ENCODE measurements at places on chromosomes 13 and 19.
A peak's percentile ranks its signal among the peaks of the same experiment; 100 is the strongest.

DNA sequence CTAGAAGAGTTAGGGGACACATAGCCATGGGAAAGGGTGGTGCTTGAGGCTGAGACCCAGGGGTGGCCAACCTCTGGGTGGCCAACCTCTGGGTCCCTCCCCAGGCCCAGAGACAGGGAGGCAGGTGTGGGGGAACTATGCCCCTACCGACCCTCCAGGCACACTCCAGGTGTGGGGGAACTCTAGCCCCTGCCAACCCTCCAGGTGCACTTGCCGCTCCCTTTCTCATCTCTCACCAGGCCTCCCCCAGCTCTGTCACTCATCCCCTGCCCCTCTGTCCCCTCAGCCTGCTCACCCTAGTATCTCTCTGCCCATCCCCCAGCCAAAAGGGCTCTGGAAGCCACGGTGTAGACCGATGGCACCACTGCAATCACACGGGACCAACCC, 10.6 kb upstream of the VSTM2B start:
- H3K36me3 ChIP-seq: no peaks in the 10 kb centered on the region
- H3K4me1 ChIP-seq: no peaks in the 10 kb centered on the region
- peaks cover 4% of the 10 kb centered on the region for H3K27me3 ChIP-seq
- DNase-seq: no peak

DNA sequence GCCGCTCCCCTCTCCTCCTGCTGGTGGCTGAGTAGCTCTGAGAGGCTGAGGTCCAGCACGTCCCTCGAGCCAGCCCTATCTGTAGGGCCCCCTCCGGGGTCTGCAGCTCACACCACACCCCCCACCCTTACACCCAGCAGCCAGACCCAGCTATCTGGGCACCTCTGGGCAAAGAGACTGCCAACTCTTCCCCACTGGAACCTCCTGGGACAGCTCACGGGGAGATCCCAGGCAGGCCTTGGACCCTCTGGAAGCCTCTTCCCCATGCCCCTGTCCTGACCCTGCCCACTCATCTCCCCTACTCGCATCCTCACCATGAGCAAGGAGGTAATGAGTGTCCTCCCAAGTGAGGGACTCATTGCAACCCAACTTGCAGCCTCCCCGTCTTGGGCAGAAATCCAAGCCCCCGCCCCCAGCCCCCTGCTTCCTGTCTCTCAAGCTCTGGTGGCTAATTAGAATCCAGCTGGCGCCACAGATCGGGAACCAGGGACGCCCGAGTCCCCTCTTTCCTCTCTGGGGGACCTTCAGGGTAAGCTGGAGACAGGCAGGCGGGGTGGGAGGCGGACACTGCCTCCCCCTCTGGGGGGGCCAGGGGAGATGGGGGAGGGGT, 22.1 kb downstream of the ADGRL1 start:
- no peaks in the 10 kb centered on the region for H3K4me1 ChIP-seq
- H3K27me3 ChIP-seq: peaks cover 18% of the 10 kb centered on the region
- no peak overlapping the region for H3K27ac ChIP-seq
- no peaks in the 10 kb centered on the region for H3K36me3 ChIP-seq

GRCh38 chr13:65063753-65064152, 2166.4 kb downstream of the PCDH9 start:
- H3K4me1 ChIP-seq: no peaks in the 10 kb centered on the region
- no peak for DNase-seq
- H3K27me3 ChIP-seq: no peaks in the 10 kb centered on the region
- no peak overlapping the region for H3K27ac ChIP-seq
- H3K36me3 ChIP-seq: no peaks in the 10 kb centered on the region

GRCh38 chr13:105518086-105518485, 1017.4 kb downstream of the EFNB2 start:
- no peak overlapping the region for H3K4me3 ChIP-seq
- no peak overlapping the region for H3K27ac ChIP-seq
- no peak for DNase-seq

- peaks cover 14% of the 10 kb centered on the region for H3K4me1 ChIP-seq
- H3K36me3 ChIP-seq: no peaks in the 10 kb centered on the region
- no peak for DNase-seq
- peaks cover 2% of the 10 kb centered on the region for H3K27me3 ChIP-seq
- no peak overlapping the region for H3K27ac ChIP-seq
Measured at GRCh38 chr13:100513987-100514670, 74.5 kb downstream of the GGACT start.

DNA sequence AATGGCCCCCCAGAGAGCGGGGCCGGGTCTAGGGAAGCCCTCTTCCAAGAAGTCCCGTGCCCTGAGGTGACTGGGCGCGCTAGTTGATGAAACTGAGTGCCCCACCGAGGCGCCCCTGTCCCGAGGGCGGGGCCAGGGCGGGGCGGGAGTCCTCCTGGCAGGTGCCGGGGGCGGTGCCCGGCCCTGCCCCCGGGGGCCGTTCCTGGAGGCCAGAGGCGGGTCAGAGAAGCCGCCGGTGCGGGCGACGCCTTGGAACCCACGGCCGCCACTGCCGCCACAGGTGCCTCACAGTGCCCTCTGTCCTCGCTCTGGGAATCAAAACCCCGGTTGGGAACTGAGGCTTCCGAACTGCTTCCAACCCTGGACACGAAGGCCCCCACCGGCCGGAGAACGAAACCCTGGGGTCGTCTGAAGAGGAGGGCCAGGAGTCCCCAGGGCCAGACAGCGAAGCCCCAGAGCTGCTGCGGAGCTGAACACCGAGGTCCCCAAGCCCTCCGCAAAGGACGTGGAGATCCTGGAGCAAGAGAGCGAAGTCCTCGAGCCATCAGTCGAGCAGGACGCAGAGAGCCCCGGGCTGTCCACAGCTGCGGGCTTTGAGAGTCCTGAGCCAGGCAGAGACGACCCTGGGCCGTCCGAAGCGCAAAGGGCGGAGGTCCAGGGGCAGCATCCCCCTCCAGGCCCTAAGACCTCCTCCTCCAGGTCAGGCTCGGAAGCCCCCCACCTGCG, at the start of gene MISP3:
TSS of gene MISP3 (plus strand) at position 252 of the 726 bp plus-strand sequence. CDS start 524 bp downstream, outside the sequence.
- no peak for DNase-seq
- peaks cover 12% of the 10 kb centered on the region for H3K27me3 ChIP-seq
- peaks cover 3% of the 10 kb centered on the region for H3K4me1 ChIP-seq
- H3K4me3 ChIP-seq: peak within 1 kb of the TSS; percentile 90
- H3K27ac ChIP-seq: no peak within 1 kb of the TSS

DNA sequence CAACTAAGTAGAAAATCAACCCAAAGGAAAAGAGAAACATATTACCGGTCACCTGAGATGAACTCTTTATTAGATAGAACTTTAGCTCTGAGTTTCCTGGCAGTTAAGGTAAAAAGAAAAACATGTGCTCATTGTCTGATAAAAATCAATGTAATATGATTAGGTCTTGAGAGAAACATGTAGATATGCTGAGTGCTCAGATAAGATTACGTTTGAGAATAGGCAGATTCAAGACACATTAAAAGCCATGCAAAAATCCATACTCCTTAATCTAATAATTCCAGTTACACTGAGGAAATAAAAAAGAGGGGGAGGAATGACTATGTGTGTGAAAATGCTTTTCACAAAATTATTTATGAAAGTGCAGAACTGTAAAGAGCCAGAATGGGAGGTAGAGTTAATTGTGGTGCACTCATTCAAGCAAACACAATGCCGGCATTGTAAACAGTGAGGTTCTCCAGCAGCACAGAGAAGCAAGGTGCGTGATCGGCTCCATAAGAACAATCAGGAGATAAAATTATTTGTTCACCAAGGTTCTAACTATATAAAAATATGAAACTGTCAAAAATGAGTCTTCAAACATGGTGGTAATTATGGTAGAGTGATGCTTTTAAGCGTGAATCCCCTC, 88.8 kb downstream of the MBNL2 start:
- H3K27me3 ChIP-seq: peaks cover 5% of the 10 kb centered on the region
- H3K36me3 ChIP-seq: peaks cover 36% of the 10 kb centered on the region
- DNase-seq: no peak
- no peak overlapping the region for H3K27ac ChIP-seq
- peaks cover 28% of the 10 kb centered on the region for H3K4me1 ChIP-seq
- H3K4me3 ChIP-seq: no peak overlapping the region

DNA sequence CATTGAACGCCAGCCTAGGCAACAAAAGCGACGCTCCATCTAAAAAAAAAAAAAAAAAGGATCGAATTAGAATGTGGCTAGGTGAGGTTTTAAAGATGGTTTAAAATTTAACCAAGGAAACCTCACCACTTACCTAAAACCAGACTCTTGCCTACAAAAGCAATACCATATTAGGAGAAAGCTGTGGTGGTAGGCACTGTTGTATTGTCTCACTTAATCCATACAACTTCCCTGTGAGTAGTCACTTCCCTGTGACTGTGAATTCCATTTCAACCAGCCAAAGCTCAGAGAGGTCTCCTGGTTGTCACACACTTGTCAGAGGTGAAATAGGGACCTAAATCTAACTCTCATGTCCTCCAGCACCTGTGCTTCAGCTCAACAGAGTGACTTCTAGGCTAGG, 15.4 kb downstream of the SHISA2 start:
- DNase-seq: no peak
- H3K27me3 ChIP-seq: peaks cover 6% of the 10 kb centered on the region
- H3K27ac ChIP-seq: no peak overlapping the region
- no peaks in the 10 kb centered on the region for H3K4me1 ChIP-seq
- H3K36me3 ChIP-seq: peaks cover 11% of the 10 kb centered on the region

GRCh38 chr19:19552798-19553197, 14.7 kb downstream of the CILP2 start:
- peaks cover 6% of the 10 kb centered on the region for H3K27me3 ChIP-seq

DNA sequence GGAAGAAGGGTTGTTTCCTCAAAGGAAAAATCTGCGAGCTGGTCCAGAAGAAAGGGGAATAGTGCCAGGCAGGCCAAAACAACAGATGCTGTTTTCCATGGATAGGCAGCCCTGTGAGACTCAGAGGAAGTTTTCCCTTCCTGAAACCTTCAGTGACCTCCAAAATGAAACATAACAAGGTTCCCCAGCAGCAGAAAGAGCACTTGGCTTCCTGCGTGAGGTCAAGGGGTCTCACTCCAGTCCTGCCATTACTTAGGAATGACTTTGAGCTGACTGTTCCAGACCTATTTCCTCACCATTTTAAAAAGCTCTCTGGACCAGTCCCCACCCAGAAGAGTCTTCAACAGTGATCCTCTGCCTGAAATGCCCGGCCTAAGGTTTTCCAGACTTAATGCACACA, 104.6 kb upstream of the IPO5 start:
- peak overlapping the region; percentile 74 for H3K27ac ChIP-seq
- peaks cover 9% of the 10 kb centered on the region for H3K27me3 ChIP-seq
- DNase-seq: no peak
- H3K4me1 ChIP-seq: peaks cover 32% of the 10 kb centered on the region
- no peak overlapping the region for H3K4me3 ChIP-seq

GRCh38 chr19:7870571-7871436, 3.4 kb downstream of the PRR36 start:
- DNase-seq: no peak
- no peak overlapping the region for H3K27ac ChIP-seq
- no peaks in the 10 kb centered on the region for H3K36me3 ChIP-seq
- H3K27me3 ChIP-seq: peaks cover 18% of the 10 kb centered on the region
- H3K4me3 ChIP-seq: peak overlapping the region; percentile 26

GRCh38 chr13:97223711-97224541, 1.8 kb downstream of the MBNL2 start:
- H3K36me3 ChIP-seq: peaks cover 31% of the 10 kb centered on the region
- peaks cover 12% of the 10 kb centered on the region for H3K27me3 ChIP-seq
- no peak for DNase-seq
- peaks cover 52% of the 10 kb centered on the region for H3K4me1 ChIP-seq
- peak overlapping the region; percentile 98 for H3K4me3 ChIP-seq

GRCh38 chr13:46057256-46058015, 4.9 kb upstream of the ZC3H13 start:
- DNase-seq: no peak
- no peak overlapping the region for H3K4me3 ChIP-seq
- peak overlapping the region; percentile 48 for H3K27ac ChIP-seq
- H3K27me3 ChIP-seq: peaks cover 2% of the 10 kb centered on the region
- H3K36me3 ChIP-seq: no peaks in the 10 kb centered on the region
- H3K4me1 ChIP-seq: peaks cover 19% of the 10 kb centered on the region

GRCh38 chr13:110231348-110232047, 75.5 kb downstream of the COL4A1 start:
- H3K4me3 ChIP-seq: peak overlapping the region; percentile 24
- no peak for DNase-seq
- peaks cover 65% of the 10 kb centered on the region for H3K36me3 ChIP-seq
- H3K27me3 ChIP-seq: peaks cover 19% of the 10 kb centered on the region
- H3K4me1 ChIP-seq: peaks cover 82% of the 10 kb centered on the region
- peak overlapping the region; percentile 91 for H3K27ac ChIP-seq

- H3K4me3 ChIP-seq: no peak overlapping the region
- no peaks in the 10 kb centered on the region for H3K4me1 ChIP-seq
- DNase-seq: no peak
- H3K36me3 ChIP-seq: peaks cover 32% of the 10 kb centered on the region
- H3K27me3 ChIP-seq: peaks cover 24% of the 10 kb centered on the region
- no peak overlapping the region for H3K27ac ChIP-seq
Measured at GRCh38 chr19:15643387-15643786, 2.7 kb downstream of the CYP4F3 start.

DNA sequence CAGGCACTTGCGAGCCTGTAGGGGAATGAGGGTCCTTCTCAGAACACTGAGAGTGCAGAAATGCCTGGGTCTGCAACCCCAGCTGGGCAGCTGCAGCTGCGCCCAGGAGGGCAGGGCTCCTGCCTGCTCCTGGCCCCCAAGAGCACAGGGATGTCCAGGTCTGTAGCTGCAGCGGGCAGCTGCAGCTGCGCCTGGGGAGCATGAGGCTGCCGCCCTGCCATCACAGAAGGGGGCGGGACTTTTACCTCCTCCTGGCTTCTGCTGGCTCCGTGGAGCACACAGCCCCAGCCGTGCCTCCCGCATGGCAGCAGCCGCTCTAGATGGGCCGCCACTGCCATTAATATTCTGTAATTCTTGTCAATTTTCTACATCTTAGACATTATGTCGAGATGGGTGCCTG, 17.8 kb downstream of the CPB2 start:
- no peaks in the 10 kb centered on the region for H3K36me3 ChIP-seq
- H3K4me1 ChIP-seq: peaks cover 8% of the 10 kb centered on the region
- H3K27ac ChIP-seq: no peak overlapping the region
- no peak overlapping the region for H3K4me3 ChIP-seq
- DNase-seq: no peak

DNA sequence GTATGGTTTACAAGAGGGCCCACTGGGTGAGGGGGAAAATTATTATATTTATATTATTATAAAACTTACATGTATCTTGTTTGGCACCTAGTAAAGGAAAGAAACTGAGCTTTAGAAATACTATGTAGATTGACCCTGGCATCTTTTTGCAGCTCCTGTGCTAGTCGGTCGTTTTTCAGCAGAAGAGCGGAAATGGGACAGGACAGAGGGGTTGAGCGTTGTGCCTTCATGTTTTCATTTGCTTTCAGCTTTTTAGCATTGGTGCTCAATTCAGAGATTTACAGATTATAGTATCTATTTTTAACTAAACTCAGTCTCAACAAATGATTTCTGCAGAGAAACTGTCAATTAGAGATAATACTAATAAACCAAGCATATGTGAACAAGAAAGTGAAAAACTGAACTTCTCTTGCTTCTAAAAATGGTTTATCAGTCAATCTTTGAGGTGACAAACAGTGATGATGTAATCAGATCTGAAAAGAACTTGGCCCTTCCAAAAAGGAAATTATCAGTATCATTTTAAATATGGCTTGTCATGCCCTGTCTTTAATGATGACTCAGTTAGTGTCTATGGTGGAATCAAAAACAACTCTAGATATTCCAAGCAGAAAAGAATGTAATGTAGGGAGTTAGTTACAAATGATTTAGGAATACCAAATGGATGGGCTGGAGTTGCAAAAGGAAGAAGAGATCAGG, 56.9 kb upstream of the KCTD4 start:
- H3K4me1 ChIP-seq: peaks cover 13% of the 10 kb centered on the region
- H3K27me3 ChIP-seq: no peaks in the 10 kb centered on the region
- no peak overlapping the region for H3K27ac ChIP-seq
- no peak for DNase-seq
- H3K36me3 ChIP-seq: peaks cover 4% of the 10 kb centered on the region
- H3K4me3 ChIP-seq: no peak overlapping the region

- no peaks in the 10 kb centered on the region for H3K4me1 ChIP-seq
- no peaks in the 10 kb centered on the region for H3K36me3 ChIP-seq
- no peak overlapping the region for H3K27ac ChIP-seq
- H3K27me3 ChIP-seq: no peaks in the 10 kb centered on the region
- DNase-seq: no peak
- no peak overlapping the region for H3K4me3 ChIP-seq
Measured at GRCh38 chr13:36395280-36395679, 37.0 kb upstream of the CCNA1 start.
